ENCODE measurements at places on chromosomes 1 and 21.

- ATAC-seq = no peak
These were observed 53.1 kb downstream of the SLC19A1 start for GRCh38 chr21:45488931-45489721.

DNA sequence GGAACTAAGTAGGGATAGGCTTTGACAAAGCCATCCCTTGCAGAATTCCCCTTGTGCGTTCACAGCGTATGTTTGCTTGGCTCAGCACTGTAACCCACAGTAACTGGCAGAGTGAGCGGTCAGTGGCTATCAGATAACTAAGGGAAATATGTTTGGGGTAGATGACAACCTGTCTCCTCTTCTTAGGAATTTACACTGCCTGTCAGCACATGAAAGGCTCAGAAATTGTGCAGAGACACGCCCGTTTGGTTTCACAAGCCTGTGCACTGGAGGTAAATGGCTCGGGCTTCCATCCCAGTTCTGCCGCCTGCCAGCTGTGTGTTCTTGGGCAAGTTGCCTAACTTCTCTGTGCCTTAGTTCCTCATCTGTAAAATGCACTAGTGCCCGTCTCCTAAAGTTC, 101.2 kb downstream of the PRDM2 start:
- ATAC-seq = no peak

DNA sequence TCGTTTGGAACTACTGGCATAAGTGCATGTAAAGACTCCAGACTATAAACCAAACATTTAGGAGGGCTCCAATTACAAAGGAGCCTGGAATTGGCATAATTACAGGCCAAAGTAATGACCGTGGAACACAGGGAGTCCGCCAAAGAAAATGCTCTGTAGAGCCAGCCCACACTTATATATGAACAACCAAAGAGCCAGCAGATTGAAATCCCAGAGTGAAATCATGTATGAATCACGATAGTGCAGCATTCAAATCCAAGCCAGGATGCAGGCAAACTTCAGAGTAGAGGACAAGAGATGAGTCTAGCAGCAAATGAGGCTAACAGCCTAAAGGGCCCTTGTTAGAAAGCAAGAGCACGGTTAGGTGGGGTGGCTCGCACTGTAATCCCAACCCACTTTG, 13.1 kb downstream of the VPS26C start:
- no peak for ATAC-seq

GRCh38 chr1:50193002-50193401, 84.3 kb downstream of the ELAVL4 start:
- ATAC-seq = no peak

- ATAC-seq = no peak
These were observed 14.2 kb downstream of the FCGR2B start for GRCh38 chr1:161676958-161677689.

DNA sequence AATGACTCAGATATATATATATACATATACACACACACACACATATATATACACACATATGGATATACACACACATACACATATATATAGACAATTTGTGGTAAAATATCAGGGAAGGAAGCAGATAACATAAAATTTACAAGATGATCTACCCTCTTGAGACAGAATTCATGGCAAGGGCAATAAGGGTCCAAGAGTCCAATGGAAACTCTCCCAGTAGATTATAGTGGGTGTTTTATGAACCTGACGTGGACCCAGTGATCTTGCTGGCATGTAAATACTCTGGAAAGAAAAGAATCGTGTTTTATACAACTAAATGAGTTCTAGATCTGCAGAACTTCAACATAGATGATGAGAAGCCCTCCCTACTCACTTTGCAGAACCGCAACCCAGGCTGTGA, 49.3 kb downstream of the DENND1B start:
- no peak for ATAC-seq

DNA sequence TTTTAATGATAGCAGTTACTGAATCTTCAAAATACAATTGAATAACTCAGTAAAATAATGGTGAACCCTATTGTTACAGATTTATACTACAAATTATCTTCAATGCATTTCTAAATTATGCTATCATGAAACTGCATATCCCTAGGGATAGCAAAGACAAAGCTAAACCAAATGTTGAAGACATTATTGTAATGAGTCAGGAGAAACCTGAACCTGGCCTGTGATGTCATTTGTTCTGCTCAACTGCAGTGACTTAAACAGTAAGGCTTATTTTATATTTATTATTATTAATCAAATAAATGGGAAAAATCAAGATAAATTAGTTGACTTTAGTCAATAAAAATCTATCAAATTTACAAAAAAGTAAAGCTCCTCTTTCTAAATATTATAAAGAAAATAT, 100.3 kb downstream of the UCHL5 start:
- ATAC-seq = no peak

DNA sequence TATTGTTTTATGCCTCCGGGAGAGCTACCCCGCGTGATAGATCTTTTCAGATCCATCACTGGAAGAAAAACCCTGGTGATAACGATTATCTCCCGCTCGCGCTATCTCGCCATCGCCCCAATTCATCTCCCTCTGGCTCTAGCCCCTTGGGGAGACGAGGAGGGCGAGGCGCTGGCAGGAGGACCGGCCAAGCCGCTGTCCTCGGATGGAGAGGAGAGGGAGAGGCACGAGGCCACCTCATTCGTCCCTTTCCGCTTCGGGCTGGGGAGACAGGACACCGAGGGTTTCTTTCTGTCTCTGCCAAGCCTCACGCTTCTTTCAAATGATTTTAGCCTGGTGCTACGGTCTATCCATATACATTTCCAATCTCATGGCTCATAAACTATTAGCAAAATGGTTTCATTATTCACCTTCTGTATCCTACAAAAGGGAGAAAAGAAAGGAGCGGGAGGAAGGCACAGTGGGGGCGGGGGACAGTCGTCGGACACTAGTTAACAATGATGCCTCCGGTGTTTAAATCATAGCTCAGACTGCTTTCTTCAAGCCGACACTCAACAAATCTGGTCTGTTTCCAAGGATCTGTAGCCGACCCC, 415.0 kb upstream of the ESRRG start:
- ATAC-seq = no peak

- ATAC-seq = no peak
These were observed 1.2 kb downstream of the RGL1 start for GRCh38 chr1:183806125-183806524.

GRCh38 chr1:26782521-26783212, 5.1 kb upstream of the PIGV start:
- no peak for ATAC-seq

DNA sequence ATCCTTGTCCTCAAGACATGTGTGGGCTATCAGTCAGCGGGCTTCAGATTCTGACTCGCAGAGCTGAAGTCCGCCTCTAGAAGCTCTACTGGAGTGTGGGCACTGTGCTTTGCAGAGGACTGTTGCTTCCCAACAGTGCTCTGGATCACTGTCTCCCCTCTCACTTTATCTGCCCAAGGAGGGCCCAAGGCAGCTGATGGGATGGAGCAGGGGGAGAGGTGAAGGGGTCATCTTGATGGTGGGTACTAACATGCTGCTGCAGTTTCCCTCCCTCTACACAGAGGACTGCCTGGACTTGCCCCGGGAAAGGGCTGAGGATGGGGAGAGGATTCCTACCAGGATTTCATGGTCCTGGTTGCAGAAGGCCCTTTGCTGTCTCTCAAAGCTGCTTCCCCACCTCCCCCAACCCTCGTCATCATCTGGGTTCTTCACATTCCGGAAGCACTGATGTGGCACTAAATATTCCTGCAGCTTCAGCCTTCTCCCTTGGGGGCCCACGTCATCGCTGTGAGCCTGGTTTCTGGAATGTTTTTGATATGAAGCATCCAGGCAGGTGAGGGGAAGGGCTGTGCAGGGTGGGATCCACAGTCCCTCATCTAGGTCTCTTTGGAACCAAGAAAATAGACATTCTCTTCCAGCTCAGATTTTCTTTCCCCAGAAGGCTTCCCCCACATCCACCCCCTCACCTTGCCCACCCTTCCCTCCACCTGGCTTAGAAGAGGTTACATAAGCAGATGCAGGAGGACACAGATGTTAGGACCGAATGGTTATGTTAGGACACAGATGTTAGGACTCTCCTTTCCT, 23.2 kb downstream of the NUAK2 start:
- ATAC-seq = no peak

GRCh38 chr21:29490016-29490415, 191.3 kb downstream of the BACH1 start:
- ATAC-seq = no peak

DNA sequence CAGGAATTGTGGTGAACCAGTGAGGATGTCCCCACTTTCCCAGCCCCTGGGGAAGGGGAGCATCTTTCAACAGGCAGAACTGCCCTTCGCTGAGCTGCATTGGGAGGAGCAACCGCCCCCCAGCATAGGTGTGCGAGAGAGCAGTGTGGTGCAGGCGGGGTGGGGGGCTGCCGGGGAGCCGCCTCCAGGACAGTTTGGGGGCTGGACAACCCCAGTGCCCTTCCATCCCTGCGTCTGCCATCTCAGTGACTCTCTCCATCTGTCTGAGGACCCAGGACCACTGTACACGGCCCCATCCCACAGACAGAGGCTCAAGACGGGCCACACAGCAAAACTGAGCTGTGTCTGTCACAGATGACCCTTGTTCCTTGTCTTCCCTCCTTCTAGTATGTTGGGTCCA, 14.2 kb downstream of the PODN start:
- no peak for ATAC-seq

GRCh38 chr1:41919764-41920397, 1.2 kb upstream of the HIVEP3 start:
- peak; percentile 95 for ATAC-seq

DNA sequence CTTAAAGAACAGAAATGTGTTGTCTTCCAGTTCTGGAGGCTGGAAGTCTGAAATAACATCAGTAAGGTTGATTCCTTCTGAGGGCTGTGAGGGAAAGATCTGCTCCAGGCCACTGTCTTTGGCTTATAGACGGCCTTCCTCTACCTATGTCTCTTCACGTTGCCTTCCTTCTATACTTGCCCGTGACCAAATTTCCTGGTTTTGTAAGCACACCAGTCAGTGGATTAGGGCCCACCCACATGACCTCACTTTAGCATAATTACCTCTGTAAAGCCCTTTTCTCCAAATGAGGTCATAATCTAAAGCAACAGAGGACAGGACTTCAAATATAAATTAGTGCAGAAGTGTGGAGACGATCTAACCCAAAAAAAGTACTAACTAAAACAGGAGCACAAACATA, 231.6 kb downstream of the NRIP1 start:
- ATAC-seq = no peak

- ATAC-seq = no peak
These were observed 23.8 kb downstream of the DENND2D start for GRCh38 chr1:111176678-111177077.

DNA sequence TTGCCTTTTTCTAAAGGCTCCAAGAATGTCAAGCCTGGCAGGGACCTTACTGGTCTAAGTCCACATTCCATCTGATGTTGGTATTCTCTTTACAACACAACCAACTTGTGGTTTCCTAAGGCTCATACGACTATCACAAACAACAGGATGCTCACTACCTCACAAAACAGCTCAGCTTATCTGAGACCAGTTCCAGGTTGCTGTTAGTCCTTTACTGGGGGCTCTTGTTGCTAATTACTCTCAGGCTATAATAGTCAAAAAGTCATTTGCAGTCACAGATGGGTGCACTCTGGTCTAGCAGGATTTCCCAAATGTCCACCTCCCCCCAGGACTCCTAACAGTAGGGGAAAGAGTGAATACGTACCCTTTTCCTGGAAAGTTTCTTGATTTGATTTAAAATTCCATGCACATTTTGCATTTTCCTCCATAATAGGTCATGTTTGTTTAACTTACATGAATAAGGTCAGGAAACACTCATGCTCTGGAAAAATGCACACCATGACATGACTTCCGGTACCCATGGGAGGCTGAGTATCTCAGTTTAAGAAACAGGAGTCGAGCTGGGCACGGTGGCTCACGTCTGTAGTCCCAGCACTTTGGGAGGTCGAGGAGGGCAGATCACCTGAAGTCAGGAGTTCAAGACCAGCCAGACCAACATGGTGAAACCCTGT, 16.0 kb downstream of the LCK start:
- ATAC-seq = peak; percentile 64

DNA sequence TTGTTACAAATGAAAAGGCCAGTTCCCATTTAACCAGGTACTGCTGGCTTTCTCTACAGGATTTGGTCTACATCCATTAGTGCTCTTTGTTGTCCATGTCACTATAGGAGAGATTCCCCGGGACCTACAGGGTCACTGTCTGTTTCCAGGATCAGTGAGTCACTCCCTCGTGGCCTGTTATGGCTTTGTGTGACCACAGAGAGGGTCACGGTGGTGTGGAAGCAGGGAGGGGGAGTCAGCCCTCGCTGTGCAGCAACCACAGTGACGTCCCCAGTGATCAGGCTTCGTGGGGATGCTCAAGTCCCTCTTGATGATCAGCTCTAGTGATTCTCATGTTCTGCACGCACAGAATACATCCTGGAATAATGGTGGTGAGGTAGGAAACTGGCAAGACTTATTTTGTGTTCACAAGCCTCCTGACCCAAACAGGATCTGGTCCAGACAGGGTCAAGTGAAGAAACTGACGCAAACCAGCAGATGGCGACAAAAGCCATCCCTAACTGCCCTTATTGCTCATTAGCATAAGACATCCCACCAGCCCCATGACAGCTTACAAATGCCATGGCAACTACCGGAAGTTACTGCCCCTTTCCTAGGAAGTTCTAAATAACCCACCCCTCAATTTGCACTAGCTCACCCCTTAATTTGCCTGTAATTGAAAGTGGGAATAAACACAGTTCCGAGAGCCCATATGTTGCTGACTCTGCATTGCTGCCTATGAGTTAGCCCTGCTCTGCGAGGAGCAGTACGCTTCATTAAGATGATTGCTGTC, 98.5 kb downstream of the DISC1 start:
- ATAC-seq = peak; percentile 51

GRCh38 chr21:14787312-14787711, 241.2 kb upstream of the SAMSN1 start:
- no peak for ATAC-seq

DNA sequence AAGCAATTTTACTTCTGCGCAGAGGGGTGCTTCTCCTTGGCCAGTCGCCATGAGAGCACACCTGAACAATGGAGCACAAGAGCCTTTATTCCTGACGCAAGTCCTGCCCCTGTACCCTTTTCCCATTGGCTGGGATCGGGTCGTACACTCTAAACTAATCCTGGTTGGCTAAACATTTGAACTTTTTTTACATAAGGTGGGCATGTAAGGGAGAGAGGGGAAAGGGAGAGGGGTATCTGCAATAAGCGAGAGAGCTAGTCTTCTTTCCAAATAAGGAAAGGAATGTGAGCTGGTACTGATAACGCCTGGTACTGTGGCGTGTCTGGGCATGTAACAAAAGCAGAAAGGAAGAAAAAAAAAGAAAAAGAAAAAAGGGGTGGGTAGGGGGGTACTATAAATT, 21.8 kb downstream of the MFSD2A start:
- no peak for ATAC-seq

GRCh38 chr1:240658312-240658960, 46.5 kb upstream of the GREM2 start:
- no peak for ATAC-seq
